Gastroesophageal sphincter (tissue), 4 donors: ENCODE measurements at places on chromosomes 1 and 21. TPM values are rescaled to one million over a fixed set of nuclear protein-coding genes. Genes with fewer than 3 reads are reported as not detected.

DNA sequence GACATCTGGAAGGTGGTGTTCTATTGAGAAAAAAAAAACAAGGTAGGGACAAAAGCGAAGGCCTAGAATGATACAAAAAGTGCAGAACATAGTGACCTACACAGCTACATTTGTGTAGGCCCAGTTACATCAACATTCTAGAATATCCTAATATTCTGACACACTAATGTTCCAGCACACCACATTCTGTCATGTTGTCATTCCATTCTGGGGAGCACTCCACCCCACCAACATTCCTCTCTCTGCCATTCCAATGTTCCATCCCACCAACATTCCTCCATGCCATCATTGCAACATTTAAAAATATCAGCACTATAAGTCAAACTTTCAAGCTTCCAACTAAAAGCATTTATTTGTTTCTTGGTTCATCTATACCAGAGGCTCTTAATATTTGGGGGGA lies 28.5 kb downstream of the COA7 start:
- no peaks in the 10 kb centered on the region for H3K36me3 ChIP-seq
- H3K4me3 ChIP-seq, result no peak overlapping the region
- no peaks in the 10 kb centered on the region for H3K4me1 ChIP-seq
- no peak for ATAC-seq
- H3K27ac ChIP-seq, result no peak overlapping the region
- peaks cover 7% of the 10 kb centered on the region for H3K27me3 ChIP-seq

DNA sequence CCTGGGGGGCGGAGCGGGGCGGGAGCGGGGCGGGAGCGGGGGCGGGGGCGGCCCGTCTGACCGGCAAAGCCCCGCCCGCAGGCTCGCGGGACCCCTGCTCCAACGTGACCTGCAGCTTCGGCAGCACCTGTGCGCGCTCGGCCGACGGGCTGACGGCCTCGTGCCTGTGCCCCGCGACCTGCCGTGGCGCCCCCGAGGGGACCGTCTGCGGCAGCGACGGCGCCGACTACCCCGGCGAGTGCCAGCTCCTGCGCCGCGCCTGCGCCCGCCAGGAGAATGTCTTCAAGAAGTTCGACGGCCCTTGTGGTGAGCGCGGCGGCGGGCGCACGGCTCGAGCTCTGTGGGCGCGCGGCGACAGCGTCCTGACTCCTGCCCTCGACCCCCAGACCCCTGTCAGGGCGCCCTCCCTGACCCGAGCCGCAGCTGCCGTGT lies 21.2 kb downstream of the AGRN start:
- peak; percentile 9 for ATAC-seq
- H3K36me3 ChIP-seq, result peaks cover 41% of the 10 kb centered on the region

DNA sequence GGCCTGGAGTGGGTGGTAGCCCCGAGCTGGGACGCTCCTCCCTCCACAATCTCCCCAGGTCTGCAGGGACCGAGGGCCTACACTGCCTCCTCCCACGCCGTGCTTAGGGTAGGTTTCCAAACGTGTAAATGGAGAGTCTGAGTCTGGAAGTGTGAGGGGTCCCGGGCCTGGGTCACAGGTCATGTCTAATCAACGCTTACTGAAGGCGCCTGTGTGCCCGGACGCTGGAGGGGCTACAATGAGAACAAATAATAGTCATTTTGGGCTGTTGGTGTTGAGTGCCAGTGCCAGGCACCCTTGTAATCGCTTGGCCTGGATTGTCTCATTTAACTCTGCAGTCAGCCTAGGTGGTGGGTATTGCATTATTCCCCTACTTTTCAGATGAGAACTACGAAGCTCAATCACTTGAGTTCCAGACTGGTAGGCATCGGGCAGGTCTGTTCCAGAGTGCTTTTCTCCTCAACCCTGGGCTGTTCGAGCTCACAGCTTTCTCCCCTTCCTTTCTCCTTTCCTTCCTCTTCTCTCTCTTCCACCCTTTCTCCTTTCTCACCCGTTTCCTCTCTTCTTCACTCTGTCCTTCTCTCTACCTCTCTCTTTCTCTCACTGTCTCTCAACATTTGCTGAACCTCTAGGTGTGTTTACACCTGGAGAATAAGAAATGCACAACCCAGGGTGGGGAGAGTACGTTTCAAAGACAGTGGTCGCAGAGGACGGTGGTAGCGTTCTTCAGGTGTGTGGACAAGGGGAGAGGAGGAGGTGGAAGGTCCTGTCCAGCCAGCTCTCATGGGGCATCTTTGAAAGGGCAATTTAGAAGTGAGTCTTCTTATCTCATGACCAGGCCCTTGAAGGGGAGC lies 883 bp downstream of the SLC66A1 start:
- H3K36me3 ChIP-seq, result no peaks in the 10 kb centered on the region
- H3K4me1 ChIP-seq, result peaks cover 22% of the 10 kb centered on the region
- H3K27ac ChIP-seq, result peak overlapping the region; percentile 82
- no peaks in the 10 kb centered on the region for H3K27me3 ChIP-seq
- ATAC-seq, result no peak
- peak overlapping the region; percentile 87 for H3K4me3 ChIP-seq

LEFTY2 gene
- not detected for total RNA-seq

DNA sequence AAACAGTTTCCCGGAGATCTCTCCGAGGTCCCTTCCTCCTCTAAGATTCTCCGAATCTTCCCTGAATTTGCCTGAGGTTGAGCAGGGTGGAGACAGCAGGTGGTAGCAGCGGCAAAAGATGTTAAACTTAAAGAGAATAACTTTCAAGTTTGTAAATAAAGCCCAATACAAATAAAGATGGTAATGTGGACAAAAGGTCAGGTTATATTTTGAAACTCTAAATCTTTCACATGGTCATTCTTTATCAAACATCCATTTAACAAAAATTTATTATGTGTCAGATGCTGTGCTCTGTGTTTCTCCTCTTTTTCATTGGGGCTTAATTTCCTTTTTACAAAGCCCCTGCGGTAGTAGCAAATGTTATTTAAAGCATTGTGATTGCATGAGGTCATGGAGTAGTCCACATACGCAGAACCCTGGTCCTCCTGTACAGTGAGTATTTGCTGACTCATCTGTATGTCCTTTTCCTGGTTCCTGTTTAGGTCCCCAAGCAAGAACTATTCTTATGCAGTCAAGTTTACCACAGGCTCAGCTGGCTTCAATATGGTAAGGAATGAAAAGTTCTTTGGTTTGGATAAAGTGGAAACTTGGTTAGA lies 119.2 kb downstream of the ITSN1 start:
- no peaks in the 10 kb centered on the region for H3K36me3 ChIP-seq
- no peak overlapping the region for H3K4me3 ChIP-seq
- peak; percentile 71 for ATAC-seq
- no peaks in the 10 kb centered on the region for H3K27me3 ChIP-seq
- no peaks in the 10 kb centered on the region for H3K4me1 ChIP-seq

DNA sequence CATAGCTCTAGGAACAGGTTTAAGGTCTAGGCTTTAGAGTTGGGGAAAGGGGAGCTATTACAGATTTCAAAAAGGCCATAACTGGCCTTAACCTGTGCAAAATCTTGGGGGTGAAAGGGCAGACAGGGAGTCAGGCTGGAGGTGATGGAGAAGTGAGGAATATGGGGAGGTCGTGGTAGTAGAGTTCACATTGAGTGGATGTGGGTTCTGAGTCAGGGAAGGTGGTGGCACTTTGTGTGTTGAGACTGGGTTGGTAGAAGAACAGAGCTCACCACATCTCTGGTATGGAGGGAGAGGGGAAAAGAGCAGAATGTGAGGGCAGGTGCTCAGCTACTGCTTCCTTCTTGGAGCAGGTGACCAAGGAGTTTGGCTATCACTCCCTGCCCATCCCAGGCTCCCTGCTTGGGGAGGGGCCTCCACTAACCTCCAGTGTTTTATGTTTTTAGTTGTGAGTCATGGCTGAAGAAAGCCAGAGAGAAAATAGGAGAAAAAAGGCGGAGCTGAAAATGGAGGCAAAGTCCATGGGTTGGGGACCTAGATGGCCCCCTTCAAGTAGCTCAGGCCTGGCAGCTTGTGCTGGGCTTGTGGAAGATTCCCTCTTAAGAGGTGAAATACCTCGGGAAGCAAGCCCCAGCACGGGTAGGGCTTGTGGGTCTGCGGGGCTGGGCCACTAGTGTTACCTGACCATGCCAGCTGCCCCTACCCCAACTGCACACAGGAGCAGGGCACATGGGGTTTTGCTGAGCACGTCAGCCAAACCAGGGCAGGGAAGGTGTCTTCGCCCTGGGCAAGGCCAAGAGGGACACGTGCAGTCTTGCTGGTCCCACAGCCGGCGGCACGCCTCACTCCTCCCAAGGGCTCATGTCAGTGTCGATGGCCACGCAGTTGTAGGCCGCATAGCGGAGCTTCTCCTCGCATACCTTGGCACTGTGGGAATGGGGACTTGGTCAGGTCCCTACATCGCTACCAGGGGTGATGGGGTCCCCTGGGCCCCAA lies 8.2 kb downstream of the HECTD3 start:
- H3K27ac ChIP-seq, result no peak overlapping the region
- no peaks in the 10 kb centered on the region for H3K4me1 ChIP-seq
- H3K36me3 ChIP-seq, result no peaks in the 10 kb centered on the region
- ATAC-seq, result no peak
- no peak overlapping the region for H3K4me3 ChIP-seq
- no peaks in the 10 kb centered on the region for H3K27me3 ChIP-seq

TNN gene
- not detected for total RNA-seq

- no peaks in the 10 kb centered on the region for H3K36me3 ChIP-seq
- H3K4me3 ChIP-seq, result no peak overlapping the region
- H3K4me1 ChIP-seq, result no peaks in the 10 kb centered on the region
- H3K27ac ChIP-seq, result no peak overlapping the region
Observed at GRCh38 chr1:241229216-241229615, 127.8 kb downstream of the RGS7 start.

DNA sequence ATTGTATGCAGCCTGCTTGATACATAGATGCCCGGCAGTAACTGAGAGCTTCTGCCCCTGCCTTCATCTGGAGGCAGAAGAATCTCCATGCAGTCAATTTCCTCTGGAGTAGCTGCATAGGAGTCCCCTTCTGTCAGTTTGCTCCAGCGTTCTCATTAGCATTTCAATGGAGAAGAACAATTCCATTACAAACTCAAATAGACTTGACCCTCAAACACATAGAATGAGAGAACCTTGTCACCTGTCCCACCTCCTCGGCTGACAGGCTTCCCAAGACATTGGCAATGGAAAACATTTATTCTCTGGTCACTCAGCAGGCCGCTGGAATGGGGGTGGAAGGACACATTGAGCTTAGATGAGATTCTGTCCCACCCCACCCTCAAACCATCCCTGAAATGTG lies 45.6 kb upstream of the TMEM51 start:
- H3K36me3 ChIP-seq, result no peaks in the 10 kb centered on the region
- H3K4me1 ChIP-seq, result no peaks in the 10 kb centered on the region
- ATAC-seq, result no peak

DNA sequence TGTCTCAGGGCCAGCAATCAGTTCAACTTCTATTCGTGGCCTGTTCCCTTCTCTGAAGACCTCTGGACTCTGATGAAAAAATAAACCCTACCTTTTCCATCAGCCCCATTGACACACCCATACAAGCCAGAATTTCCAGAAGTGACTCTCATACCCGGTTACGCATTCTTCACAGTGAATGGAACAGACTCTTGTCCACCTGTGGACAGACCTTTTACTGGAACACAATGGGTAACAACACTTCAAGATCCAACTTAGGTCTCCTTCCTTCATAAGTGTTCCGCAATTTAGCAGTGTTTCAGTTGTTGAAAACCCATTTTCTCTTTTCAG lies 2.6 kb upstream of the NPL start:
- peaks cover 3% of the 10 kb centered on the region for H3K4me1 ChIP-seq
- no peak for ATAC-seq
- no peak overlapping the region for H3K27ac ChIP-seq

LCE3C gene
- not detected for total RNA-seq

DNA sequence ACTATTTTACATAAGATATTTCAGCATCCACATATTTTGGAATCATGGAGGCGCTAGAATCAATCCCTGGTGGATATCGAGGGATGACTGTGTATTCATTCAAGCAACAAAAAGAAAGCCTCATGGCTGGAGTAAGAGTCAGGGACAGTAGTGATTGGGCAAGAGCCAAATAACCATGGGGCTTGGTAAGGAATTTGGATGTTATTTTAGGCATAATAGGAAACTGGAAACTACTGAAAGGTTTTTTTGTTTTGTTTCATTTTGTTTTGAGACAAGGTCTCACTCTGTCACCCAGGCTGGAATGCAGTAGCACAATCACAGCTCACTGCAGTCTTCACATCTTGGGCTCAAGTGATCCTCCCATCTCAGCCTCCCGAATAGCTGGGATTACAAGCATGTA lies 33.8 kb upstream of the EYA3 start:
- no peak for ATAC-seq
- peaks cover 28% of the 10 kb centered on the region for H3K27me3 ChIP-seq
- H3K27ac ChIP-seq, result no peak overlapping the region
- no peak overlapping the region for H3K4me3 ChIP-seq
- H3K4me1 ChIP-seq, result no peaks in the 10 kb centered on the region

ZNF648 gene
- not detected for total RNA-seq

TEX38 gene
- not detected for total RNA-seq

GRCh38 chr1:42040159-42040558 lies 113.1 kb upstream of the GUCA2B start:
- peaks cover 6% of the 10 kb centered on the region for H3K27me3 ChIP-seq
- H3K36me3 ChIP-seq, result no peaks in the 10 kb centered on the region
- no peak overlapping the region for H3K4me3 ChIP-seq
- H3K27ac ChIP-seq, result no peak overlapping the region

DNA sequence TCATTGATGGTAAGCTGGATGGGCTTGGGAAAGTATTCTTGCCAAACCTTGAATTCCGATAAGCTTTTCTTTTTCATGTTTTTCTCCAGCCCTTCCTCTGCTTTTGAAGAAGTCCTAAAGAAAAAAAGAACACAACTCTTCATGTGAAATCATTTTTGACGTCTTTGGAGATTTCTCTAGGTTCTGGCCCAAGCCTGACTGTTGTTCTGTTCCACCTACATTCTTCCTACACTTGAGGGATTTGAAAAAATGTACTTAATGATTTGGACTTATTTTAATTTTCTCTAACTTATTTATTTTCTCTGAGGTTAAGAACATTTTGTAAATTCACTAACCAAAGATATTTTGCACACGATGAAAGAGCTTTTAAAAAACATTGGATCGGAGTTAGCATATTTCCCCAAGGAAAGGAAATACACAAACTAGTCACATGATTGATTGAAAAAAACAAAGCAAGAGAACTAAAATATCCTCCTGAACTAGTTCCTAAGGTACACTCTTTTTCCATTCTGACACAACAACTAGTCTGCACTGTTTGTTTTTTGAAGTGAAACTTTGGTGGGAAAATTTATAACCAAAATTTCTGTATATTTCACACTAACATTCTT lies 82.3 kb downstream of the LTN1 start:
- ATAC-seq, result peak; percentile 74
- H3K36me3 ChIP-seq, result no peaks in the 10 kb centered on the region
- H3K27me3 ChIP-seq, result no peaks in the 10 kb centered on the region

DNA sequence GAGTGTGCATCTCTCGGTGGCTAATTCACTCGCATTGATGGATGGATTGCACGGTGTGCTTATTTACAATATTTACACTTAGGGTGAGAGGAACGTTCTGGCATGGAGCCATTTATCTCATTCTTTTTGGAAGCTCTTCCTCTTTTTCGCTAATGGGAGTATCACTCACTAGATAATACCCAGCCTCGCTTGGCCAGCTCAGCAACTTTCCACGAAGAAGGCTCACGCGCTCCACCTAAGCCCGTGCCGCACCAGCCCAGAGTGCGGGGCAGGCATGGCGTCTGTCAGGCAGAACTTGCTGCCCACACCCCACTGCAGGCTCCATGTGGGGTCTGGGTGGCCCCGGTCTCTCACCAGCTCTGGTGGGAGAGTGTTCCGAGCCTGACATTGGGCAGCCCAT lies 484.9 kb downstream of the NPHP4 start:
- no peak overlapping the region for H3K4me3 ChIP-seq
- peaks cover 16% of the 10 kb centered on the region for H3K4me1 ChIP-seq
- peaks cover 50% of the 10 kb centered on the region for H3K27me3 ChIP-seq
- H3K27ac ChIP-seq, result no peak overlapping the region
- ATAC-seq, result no peak
- H3K36me3 ChIP-seq, result no peaks in the 10 kb centered on the region

- H3K27me3 ChIP-seq, result no peaks in the 10 kb centered on the region
- ATAC-seq, result no peak
- H3K27ac ChIP-seq, result no peak overlapping the region
- H3K4me1 ChIP-seq, result no peaks in the 10 kb centered on the region
Observed at GRCh38 chr1:35592991-35593769, 20.1 kb downstream of the TFAP2E start.
